ENCODE measurements at places on chromosomes 1 and 21.

GRCh38 chr1:101064697-101065096 is 39.1 kb upstream of the DPH5 start:
- DNase-seq, result no peak

GRCh38 chr1:10299151-10299550 is 88.8 kb downstream of the KIF1B start:
- no peak for DNase-seq

- no peak for DNase-seq
Observed at GRCh38 chr1:104733866-104734265, 984.2 kb downstream of the AMY1C start.

- DNase-seq, result no peak
Observed at GRCh38 chr1:60114745-60115318, 41.3 kb upstream of the C1orf87 start.

DNA sequence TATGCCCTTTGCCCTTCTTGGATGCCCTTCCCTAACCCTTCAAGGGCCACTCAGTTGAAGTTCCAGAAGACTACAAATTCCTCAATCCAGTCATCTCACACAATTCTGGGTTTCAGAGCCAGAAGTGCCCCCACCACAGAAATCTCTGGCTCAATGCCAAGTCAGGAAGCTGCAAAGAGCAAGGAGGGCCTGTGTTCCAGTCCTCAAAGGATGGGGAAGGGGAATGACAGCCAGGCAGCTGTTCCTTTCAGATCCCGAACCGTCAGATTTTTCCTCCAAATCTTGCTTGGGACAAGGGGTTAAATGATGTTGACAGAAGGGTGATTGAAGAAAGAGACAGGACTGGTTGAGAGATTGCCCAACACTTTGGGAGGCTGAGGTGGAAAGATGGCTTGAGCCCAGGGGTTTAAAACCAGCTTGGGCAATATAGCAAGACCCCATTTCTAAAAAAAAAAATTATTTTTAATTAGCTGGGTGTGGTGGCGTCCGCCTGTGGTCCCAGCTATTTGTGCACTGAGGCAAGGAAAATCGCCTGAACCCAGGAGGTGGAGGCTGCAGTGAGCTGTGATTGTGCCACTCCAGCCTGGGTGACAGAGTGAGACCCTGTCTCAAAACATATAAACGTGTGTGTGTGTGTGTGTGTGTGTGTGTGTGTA is 716 bp upstream of the HPDL start:
- DNase-seq, result no peak

DNA sequence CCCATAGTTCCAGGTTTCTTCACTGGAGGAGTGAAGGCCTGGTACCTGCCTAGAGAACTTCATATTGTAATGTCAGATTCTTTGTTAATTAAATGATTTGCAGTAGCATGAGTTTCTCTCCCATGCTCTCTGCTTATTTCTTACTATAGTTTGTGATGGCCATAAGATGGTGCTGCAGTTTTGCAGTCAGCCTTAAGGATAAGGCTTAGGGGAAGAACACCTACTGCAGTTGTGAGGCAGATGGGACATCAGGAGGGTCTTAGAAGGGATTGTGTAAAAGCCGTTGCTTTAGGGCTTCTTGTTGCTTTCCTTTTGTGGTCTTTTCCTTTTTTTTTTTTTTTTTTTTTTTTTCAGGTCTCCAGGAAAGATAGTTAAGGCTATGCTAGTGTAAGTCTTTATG is 61.8 kb downstream of the MACF1 start:
- DNase-seq, result no peak

GRCh38 chr1:6011161-6011945 is 19.1 kb upstream of the NPHP4 start:
- DNase-seq, result no peak

DNA sequence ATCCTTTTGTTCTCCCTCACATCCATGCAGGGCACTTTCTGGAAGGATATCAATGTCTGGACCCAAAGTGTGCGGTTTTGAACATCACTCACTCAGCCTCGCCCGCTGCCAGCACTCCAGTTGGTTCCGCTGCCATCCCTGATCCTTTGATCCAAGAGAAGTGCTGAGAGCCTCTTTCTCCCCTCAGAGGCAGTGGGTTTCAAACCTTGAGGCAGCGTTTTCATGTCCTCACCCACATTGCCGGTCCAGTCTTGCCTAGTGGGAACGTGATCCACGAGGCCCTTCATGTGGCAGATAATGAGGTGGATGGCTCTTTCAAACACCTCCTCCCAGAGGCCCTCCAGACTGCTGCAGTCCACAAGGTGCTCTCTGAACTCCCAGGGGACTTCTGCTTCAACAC is 122.2 kb downstream of the ACTL8 start:
- DNase-seq, result no peak

GRCh38 chr1:229629261-229629660 is 3.2 kb downstream of the URB2 start:
- DNase-seq, result no peak

DNA sequence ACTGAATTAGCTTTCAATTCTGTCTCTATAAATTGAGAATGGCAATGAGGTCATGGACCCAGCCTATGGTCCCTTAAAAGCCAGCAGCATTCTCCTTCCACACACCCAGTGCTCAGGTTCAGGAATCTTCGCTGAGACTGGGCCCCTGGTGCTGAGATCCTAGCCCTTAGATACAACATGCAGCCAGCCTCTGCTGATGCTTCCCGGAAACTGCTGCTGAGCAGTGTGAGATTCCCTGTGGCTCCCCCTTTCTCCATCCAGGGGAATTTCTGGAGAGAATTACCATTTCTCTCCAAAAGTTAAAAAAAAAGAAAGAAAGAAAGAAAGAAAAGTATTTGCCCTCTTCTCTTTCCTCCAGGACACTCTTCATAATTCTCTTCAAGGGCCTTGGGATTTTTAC is 31.7 kb upstream of the RALGPS2 start:
- DNase-seq, result no peak

DNA sequence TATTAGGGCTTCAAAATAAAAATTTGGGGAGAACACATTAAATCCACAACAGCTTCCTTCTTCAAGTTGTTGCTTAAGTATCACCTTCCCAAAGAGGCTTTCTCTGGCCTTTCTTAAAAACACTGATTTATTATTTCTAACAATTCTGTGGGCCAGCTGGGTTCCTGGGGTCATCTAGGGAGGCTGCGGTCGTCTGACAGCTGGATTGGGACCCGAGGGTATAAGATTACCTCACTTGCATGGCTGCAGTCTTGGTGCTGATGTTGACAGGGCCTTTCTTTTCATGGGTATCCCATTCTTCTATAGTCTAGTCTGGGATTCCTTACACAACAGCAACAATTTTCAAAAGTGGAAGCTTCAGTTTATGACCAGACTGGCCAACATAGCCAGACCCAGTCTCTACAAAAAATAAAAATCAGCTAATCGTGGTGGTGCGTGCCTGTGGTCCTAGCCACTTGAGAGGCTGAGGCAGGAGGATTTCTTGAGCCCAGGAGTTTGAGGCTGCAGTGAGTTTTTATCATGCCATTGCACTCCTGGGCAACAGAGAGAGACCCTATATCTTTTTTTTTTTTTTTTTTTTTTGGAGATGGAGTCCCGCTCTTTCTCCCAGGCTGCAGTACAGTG is 46.1 kb upstream of the ZNF326 start:
- no peak for DNase-seq

GRCh38 chr1:38009088-38009840 is 3.3 kb upstream of the UTP11 start:
- DNase-seq, result peak; percentile 80
